Aorta (tissue), 5 donors: ENCODE measurements at places on chromosomes 12 and 14.

DNA sequence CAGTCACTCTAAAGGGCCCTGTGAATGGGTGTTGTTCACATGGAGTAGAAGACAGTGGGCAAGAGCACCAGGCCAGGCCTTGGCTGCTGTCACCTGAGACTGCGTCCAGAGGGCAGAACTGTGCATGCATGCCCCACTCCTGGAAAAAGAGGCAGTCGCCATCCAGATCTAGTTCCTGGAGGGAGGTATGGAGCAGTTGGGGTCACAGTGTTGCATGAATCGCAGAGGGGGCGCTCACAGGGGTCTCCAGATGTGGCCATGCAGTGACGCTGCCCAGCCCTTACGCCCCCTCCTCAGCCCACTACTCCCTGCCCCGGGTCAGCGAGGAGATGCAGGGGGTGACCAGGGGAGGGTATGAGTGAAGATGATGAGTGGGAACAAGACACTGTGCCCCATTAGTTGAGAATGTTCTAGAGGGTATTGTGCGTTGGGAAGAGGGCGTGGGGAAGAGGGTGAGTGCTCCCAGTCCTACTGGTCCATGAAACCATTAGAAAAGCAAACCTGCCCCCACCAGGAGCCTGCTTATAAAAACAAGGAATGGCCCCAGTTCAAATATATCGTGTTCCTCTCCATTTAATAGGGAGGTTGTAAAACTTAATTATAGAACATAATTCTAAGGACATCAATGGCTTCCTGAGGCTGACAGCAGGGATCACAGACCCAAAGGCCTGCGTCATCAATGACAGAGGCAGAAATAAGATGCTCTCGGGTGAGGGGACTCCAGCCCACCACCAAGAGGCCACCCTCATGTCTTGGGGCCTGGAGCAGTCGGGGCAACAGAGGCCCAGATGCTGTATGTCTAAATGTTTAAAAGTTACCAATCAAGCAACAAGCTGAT is 32.2 kb upstream of the BCL7A start:
- no peak for DNase-seq

DNA sequence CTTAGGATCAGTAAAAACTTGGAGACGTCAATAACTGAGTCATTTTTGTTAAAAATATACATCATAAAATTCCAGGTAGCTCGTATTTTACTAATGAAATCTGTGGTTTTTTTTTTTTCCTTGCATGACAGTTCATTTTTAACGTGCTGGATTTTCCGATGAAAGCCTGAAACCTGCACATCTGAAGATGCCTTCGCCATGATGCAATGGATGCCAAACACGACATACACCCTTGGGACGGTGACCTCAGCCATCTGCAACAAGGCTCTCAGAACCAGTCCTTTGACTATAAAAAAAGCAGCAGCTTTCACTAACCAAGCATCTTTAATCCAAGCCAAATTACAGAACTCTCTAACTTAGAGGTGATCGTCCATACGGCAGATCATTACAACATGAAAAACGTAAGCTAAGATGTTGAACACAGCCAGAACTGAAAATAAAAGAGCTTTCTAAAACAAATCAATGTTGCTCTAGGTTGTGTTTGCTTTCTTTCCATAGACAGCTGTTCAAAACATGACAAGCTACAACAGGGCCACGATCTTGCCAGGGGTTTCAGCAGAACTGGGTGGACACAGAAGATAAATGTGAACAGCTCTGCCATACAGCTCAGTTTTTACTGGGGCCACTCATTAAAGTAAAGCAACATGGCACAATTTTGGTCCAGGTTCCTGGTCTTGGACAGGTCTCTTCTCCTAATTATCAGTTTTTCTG is 7.8 kb downstream of the NIN start:
- DNase-seq = no peak

- no peak for DNase-seq
Observed at GRCh38 chr14:69320581-69321365, 60.8 kb downstream of the GALNT16 start.

GRCh38 chr12:113161415-113162016 is 12.0 kb downstream of the CFAP73 start:
- DNase-seq = no peak
